Activated naive CD8-positive, alpha-beta T cell treated with anti-CD3 and anti-CD28 coated beads, Interleukin-2, amount 10 ng/mL, durations not matched to agents 7 days and 5 days (primary cell): ENCODE measurements at places on chromosomes 7 and 10. TPM values are rescaled to one million over a fixed set of nuclear protein-coding genes. Genes with fewer than 3 reads are reported as not detected.

The TNKS2 gene
- 43.2 TPM for total RNA-seq

GRCh38 chr7:3780525-3780924 lies 479.5 kb downstream of the SDK1 start:
- no peak for DNase-seq

DNA sequence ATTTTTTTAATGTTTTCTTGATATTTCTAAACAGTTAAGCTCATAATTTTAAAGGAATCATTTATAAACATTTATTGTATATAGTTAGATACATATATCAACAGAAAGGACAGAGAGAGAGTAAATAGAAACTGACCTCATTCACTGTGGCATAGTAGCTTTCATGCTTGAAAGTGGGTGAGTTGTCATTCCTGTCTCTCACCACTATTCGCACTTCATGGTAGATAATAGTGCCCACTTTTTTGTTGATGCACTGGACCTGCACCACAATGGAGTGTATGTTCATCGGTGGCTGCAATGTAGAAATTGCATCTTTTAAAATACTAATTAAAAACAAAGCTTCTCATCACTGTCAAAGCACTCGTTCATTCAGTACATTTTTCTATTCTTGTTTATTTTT lies 432.0 kb downstream of the PCDH15 start:
- no peak for DNase-seq

DNA sequence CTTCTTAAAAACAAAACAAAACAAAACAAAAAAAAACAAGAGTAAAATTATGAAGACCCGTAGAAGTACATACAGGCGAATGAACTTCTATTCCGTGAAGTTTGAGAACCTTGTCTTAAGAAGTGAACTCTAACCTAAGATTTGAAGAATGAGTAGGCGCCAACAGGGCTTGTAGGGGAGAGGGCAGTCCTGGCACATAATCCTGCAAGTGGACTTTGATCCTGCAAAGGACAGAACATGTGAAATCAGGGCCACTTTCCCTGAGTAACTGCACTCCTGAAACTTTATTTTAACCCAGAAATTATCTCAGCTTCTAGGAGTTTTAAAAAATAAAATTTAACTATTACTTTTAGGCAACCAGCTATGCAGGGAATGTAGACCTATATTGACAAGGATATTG lies 62.0 kb downstream of the GNAT3 start:
- no peak for DNase-seq

GRCh38 chr10:6721480-6721879 lies 141.4 kb upstream of the PRKCQ start:
- no peak for DNase-seq
